Fibroblast of lung (primary cell): ENCODE measurements at places on chromosomes 7 and 10. TPM values are rescaled to one million over a fixed set of nuclear protein-coding genes. Genes with fewer than 3 reads are reported as not detected.

CYP3A5 gene
- total RNA-seq: 8.2 and 12.4 TPM in 2 replicates

FANK1 gene
- total RNA-seq: 0.83 and 2.6 TPM in 2 replicates

MOSPD3 gene
- total RNA-seq: 3.9 and 5.9 TPM in 2 replicates

TEX47 gene
- not detected in 2 replicates for total RNA-seq

CRHR2 gene
- not detected in 2 replicates for total RNA-seq

LLCFC1 gene
- not detected in 2 replicates for total RNA-seq

LRRTM3 gene
- not detected in 2 replicates for total RNA-seq

HKDC1 gene
- 1.8 and 2.1 TPM in 2 replicates for total RNA-seq

PNPLA8 gene
- total RNA-seq: 35.7 and 36.7 TPM in 2 replicates

DGKI gene
- total RNA-seq: 1.3 and 2.1 TPM in 2 replicates

DNA sequence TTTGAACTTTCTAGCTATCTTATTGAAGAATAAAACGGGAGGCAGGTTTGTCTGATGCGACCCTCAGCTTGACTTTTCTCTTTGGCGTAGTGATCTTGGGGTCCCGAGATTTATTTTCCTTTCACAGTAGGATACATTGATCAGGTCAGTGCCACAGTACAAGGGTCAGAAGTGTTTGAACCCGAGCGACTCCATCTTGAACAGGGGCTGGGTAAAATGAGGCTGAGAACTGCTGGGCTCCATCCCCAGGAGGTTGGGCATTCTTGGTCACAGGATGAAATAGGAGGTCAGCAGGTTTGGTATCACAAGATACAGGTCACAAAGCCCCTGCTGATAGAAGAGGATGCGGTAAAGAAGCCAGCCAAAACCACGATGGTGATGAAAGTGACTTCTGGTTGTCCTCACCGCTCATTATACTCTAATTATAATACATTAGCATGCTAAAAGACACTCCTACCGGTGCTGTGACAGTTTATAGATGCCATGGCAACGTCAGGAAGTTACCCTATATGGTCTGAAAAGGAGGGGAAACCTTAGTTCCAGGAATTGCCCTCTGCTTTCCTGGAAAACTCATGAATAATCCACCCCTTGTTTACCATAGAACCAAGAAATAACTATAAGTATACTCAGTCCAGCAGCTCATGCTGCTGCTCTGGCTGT, 3.0 kb upstream of the TECPR1 start:
- no peak for DNase-seq

GRCh38 chr7:39720586-39720985, 97.2 kb downstream of the RALA start:
- DNase-seq: peak; percentile 70

DNA sequence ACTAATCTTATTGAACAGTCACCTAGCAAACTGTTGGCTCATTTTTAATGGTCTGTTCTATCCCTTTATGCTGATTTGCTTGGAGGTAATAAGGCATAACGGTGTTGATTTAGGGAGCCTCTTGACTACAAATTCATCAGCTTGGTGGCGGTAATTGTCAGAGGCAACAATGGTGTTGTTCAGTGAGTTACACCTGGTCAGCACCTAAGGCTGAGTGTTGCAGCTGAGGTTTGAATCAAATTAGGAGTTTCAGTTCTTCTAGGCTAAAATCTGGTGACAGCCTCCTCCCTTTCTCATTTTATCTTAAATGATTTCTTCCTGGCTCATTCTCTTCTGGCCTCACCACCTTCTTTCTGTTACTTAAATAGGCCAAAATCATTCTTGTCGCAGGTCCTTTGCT, 42.3 kb upstream of the SP8 start:
- no peak for DNase-seq

DNA sequence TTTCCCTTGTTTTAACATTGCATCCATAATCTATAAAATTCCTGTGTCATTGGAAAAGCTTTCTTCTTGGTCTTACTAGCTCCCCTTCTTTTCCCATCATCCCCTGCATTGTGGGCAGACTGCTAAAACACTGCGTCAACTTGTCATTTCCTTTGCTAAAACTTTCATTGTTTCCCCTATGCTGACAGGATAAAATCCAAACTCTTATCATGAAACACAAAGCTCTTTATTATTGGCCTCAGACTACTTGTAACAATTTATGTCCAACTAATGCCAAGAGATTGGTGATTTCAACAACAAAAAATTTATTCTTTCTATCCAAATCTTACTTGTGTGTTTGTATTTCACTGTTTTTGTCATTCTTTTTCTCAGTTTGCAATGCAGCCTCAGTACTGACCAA, 339.1 kb downstream of the HGF start:
- peak; percentile 64 for DNase-seq

DNA sequence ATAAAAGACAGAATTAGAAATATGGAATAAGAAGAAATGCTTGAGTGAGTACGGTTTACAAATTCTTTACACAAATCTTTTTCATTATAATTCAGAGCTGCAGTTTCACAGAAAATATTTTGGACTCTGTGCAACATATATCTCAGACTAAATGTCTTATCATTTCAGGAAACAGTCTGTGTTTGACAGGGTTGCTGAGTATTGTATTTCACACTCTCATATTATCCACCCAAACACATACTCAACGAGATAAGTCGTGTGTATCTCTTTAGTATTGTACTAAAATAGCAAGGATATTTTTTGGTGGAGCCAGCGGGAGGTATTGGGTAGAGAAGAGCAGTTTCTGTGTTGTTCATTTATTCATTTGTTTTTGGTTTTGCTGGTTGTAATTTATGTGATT, 39.0 kb upstream of the SLC39A12 start:
- no peak for DNase-seq

- DNase-seq: no peak
Observed at GRCh38 chr10:32959006-32959920, 1.2 kb upstream of the ITGB1 start.

DNA sequence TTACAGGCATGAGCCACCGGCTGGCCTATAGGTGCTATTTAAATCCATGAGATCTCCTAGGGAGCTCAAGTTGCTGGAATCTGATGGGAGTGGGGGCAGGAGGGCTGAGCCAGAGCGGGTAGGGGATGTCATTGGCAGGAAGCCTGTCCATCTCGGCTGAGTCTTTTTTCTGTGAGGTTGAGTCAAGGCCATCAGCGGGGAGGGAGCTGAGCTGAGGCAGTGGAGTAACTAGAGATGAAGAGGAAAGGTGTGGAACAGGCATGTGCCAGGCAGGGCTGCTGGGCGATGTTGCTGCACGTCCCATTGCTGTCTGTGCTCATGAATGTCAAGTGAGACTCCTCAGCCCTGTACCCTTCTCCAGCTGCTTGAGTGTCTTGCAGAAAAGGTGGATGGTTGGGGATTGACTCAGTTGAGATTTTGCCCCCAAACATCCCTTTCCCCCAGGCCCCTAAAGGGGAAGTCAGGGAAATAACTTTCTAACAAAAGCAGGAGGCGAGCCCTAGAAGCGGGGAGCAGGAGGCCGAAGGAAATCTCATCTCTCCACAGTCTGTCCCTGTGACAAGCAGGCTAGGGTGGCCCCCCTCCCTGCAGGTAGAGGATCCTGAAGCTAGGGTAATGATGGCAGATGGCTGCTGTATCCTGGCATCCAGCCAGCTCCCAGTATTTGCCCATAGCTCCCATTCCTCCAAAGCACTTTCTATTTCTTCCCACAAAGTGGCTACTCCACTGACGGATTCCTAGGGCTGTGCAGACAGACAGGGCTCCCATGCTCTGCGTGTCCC, 5.4 kb downstream of the ATP6V1F start:
- peak; percentile 42 for DNase-seq

DNA sequence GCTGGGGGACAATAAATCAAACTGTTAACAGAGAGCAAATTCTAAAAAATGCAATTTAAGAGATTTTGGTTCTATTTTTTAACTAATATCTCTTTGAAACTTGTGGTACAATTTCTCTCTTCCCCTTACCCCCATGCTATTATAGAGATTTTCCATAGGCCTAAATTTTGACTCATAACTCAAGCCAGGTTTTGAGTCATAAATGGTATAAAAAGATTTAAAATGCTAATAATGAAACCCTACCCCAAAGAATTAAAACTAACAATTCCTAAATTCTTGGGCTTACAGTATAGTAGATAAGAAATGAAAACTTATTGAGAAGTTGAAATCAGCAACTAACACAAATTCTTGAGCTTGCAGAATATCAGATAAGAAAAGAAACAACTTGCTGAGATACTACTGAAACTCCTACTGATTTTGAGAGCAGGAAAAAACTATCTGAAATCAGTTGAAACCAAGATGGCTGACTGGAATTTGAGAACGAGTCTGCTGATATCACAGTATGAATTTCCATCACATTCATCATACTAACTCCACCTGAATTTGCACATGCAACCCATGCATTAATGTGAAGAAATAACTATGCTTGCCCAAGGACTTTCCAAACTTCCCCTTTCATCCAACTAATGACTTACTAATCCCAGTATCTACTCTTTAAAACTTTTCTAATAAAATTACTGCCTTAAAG, 36.3 kb downstream of the POT1 start:
- DNase-seq: no peak

- peak; percentile 55 for DNase-seq
Observed at GRCh38 chr7:95723583-95724180, 48.7 kb upstream of the DYNC1I1 start.

GRCh38 chr7:31950091-31950755, 120.0 kb downstream of the PDE1C start:
- DNase-seq: peak; percentile 26

DNA sequence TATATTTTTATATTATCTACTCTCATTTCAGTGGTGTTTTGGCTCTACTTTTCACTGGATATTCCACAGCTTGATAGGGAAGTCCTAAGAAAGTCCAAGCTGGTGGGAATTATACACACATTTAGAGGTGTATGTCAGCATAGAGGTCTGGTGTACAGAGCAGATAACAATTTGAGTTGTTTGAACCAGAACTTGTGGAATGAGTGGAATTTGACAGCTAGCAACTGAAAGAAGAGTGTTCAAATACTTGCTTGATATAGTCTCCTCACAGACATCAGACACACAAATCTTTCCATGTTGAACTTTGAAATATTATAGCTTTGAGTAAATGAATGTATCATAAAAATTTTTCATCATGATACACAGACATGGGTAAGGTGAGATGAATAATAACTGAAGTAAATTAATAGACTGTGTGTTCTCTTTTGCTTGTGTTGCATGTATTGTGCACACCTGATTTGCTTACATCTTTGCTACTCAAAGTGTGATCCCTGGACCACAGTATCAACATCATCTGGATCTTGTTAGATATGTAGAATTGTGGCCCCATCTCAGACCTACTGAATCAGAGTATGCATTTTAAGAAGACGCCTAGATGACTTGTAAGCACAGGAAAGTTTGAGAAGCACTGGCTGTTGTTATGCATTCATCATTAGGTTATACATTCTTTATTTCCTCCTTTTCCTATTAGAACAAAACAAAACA, 91.5 kb downstream of the ABCA13 start:
- no peak for DNase-seq

DNA sequence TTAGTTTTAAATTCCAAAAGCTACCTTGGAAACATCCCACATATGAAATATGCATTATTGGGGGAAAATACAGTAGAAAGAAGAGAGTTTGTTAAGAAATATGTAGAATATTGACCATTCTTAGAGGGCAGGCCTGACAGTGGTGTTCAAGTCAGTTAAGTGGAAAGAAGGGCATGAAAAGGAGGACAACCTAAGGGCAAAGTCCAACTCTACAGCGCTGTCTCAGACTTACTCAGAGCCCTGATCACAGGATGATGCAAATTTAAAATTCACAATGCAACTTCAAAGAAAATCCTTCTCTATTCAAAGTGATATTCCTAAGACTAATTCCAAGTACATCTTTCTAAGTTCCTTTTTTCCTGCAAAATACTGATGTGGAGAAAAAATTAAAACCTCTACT, 139.1 kb upstream of the LRRTM3 start:
- no peak for DNase-seq

DNA sequence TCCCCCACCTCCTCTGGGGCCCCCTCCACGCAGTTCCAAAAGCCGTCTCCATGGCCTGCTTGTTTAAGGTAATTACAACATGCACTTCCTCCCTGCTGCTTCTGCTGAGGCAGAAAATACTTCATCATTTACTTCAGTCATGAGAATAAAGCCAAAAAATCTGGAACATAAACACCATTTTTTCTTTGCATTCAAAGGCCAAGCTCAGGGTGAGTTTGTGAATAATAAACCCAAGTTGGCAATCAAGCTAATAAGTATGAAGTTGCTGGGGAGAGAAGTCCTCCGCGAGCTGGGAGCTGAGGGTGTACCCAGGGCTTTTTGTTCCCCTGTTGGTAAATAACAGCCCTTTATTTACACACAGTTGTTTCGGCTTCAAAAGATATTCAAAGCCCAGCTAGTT, 70.5 kb downstream of the FAM204A start:
- no peak for DNase-seq

DNA sequence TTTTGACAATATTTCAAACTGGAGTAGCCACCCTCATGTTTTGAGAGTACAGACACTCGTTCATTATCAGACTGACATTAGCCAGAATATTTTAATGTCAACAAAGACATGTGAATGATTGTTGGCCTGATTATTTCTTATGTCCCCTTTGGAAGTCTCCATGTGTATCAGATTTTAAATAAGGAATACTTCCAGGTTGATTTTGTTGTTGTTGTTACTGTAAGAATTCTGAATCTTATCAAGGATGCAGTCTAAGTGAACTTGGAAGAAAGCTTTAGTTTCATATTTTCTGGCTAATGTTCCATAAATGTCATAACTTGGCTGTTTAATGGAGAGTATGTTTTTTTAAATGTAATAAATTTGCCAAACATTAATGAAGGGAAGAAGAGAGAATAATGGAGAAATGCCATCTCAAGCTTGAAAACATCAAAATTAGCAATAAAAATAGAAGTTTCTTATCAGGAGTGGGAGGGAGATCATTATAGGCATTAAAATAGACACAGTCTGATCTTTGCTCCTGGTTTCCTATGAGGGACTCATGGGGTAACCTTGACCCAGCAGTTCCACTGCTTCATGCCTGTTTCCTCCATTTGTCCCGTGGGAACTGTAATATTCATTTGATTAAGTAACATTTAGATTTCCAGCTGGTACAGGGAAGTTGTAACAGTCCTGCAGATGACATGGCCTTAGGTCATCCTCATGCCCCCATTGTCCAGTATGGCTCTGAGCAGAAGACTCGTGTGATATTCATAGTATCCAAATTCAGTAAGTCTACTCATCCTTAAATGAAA, 122.4 kb upstream of the KIAA1217 start:
- DNase-seq: no peak

DNA sequence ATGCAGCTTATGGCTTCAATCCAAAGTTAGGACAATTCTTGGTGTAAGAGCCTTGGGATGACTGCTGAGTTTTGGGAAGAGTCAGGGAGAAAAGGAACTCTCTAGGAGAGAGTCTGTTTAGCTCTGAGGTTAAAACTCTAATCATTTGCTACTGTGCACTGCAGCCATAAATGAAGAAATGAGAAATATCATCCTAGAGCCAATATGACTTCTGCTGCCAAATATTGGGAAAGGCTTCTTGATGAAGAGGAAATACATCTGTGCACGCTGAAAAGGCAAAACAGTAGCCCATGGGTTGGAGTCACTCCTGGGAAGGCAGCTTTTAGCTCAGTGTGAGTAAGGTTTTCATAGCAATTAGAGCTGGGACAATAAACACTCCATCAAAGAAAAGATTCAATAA, 308.8 kb downstream of the SFMBT2 start:
- DNase-seq: no peak

DNA sequence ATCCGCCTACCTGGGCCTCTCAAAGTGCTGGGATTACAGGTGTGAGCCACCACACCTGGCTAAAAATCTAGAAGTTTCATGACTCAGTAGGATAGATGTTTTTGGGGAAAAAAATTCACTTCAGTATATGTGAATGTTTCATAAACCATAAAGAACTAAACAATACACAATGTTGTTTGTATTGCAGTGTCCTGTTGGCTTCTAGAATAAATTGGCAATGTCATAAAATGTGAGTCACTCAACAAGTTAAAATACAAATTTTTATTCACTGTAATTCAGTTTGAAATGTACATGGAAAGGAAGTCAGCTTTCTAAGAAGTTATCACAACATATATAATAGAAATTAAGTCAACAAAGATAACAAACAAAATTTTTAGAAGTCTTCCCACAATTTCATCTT, 16.5 kb downstream of the MRLN start:
- no peak for DNase-seq
